BJ (cell line): ENCODE measurements at places on chromosomes 1 and 21.

DNA sequence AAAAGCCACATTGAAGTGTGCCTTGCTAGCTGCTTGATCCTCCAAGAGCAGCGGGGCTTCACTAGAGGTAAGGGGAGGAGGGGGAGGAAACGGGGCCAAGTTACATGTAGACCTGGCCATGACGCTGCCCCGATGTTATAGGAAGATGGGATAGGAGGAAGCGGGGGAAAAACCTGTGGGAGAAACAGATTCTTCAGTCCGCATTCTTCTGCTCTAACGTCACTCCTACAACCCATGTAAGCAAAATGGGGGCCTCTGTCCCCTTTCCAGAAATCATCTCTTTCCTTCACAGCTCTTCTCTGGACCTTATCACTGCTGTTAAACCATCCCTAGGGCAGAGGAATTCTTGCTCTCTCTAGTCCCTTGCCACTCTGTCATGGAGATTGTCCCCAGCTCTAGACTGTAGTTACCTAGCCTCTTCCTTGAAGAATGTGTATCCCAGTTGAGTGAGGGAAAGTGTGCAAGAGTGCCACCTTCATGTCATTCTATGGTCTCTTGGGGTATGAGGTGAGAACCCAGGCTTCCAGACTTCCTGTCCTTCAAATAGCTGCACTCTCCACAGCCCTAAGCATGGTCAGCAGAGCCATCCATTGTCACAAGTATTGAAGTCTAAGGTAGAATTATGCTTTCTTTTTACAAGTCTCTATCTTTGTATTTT lies 11.4 kb downstream of the PLEKHO1 start:
- no peak for DNase-seq

DNA sequence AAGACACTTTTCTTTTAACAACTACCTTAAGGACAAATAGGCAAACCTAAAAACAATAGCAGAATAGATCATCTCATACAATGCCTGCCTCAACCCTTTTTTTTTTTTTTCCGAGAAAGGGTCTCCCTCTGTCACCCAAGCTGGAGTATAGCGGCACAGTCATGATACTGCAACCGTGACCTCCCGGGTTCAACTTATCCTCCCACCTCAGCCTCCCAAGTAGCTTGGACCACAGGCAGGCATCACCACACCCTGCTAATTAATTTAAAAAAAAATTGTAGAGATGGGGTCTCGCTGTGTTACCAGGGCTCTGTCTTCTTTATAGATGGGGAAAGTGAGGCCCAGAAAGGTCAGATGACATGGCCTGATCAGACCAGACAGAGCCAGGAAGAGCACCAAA lies 7.9 kb downstream of the SH3BGRL3 start:
- DNase-seq, result no peak

DNA sequence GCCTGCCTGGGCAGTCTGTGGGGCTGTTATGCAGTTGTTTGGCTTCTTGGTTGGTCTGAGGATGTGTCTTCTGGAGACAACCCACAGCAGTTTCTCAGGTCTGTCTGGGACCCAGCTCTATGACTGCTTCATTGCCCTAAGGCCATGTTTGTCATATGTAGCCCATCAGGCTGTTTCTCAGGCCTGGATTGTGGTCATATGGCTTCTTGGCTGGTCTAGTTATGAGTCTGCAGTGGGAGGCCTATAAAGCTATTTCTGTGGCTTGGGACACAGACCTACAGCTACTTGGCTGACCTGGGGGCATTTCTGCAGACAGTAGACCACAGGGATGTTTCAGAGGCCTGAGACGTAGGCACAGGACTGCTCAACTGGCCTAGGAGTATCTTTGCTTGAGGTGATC lies 41.5 kb downstream of the CHIA start:
- no peak for DNase-seq

- DNase-seq, result no peak
These were observed 159.8 kb downstream of the HS2ST1 start for GRCh38 chr1:87074001-87074795.

- DNase-seq, result no peak
These were observed 40.1 kb downstream of the CAMSAP2 start for GRCh38 chr1:200778766-200779165.

- DNase-seq, result no peak
These were observed 61.4 kb upstream of the HMCN1 start for GRCh38 chr1:185672719-185673360.

DNA sequence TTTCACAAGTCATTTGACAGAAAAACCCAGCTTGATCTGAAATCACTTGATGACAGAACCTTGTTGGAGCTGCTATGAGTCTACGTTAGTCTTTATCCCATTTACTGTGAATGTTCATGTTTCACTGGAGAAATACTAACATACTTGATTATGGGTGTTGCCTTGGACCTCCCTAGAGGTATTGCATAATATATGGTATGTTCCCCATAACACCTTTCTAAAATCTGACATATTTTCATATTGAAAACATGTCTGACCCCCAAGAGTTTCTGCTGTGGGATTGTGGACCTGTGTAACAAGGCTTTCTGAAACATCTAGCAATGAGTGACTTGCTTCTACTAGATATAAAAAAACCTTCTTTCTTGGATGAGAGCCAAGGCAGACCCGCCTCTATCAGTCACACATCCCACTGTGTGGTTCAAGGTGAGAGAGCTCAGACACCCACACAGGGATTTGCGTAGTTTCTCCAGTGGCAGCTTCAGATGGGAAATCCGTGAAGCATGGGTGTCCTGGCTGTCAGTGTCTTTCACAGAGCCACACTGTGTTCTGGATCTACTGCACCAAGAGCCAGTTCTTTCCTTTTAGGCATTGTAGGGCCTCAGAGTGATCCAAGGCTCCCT lies 4.6 kb downstream of the NENF start:
- DNase-seq, result no peak

DNA sequence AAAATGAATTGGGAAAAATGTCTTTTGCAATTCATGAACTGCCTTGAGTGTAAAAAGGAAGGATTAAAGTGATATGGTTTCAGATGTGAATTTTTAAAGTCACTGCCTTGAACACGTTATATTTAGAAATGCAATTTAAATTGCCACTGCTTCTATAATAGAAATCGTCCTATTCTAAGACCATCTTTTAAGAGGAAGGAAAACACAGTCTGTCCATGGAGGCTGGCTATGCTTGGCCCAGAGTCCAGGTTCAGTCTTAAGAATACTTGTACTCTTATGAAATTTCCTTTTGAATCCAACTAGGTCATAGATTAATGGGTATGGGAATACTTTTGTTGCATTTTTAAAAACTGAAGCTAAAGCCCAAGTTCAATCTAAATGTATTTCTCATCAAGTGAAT lies 86.0 kb downstream of the PCNX2 start:
- DNase-seq, result no peak

DNA sequence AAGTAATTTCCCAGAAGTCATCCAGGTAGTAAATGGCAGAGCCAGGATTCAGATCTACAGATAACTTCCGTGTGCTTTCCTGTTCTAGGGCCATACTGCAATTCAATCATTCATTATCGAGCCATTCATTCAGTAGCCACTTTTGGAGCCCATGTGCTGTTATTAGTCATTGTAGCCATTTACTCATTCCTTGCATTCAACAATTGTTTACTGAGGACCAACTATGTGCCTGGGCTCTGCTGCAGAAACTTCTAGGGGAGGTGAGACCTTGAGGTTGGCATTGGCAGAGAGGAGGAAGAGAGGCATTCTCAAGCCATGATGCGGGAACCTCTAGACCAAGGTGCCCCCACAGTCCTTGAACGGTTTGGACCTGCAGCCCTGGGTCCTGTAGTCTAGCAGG lies 27.9 kb downstream of the EPHB2 start:
- DNase-seq, result no peak

DNA sequence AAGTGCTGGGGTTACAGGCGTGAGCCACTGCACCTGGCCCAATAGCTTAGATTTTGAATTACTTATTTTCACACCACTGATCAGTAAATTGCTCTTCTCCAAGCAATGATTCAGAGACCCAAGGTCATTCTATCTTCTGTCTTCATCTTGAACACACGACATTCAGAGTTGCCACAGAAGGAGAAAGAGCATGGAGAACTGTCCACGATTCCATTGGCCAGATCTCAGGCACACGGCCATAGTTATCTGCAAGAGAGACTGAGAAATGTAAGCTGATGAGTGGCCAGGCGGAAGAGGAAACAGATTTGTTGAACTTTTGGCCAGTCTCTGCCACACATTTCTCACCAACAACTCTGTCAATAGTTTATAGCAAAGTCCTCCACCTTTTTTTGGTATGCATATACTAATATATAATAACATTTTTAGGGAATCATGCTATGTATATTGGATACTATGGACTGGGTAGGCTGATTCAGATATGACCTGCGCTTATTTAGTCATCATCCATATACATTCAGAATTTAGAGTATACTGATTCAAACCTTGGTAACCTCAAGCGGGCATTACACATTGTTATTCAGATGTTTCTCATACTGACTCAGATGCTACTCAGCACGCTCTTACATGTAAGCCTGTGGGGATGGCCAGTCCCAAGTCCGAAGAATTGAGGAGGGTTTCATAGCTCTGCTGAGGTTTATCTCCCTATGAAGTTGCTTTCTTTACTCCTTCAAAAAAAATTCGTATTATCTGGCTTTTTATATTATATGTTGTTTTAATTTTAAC lies 25.5 kb upstream of the CAP1 start:
- DNase-seq, result peak; percentile 57

DNA sequence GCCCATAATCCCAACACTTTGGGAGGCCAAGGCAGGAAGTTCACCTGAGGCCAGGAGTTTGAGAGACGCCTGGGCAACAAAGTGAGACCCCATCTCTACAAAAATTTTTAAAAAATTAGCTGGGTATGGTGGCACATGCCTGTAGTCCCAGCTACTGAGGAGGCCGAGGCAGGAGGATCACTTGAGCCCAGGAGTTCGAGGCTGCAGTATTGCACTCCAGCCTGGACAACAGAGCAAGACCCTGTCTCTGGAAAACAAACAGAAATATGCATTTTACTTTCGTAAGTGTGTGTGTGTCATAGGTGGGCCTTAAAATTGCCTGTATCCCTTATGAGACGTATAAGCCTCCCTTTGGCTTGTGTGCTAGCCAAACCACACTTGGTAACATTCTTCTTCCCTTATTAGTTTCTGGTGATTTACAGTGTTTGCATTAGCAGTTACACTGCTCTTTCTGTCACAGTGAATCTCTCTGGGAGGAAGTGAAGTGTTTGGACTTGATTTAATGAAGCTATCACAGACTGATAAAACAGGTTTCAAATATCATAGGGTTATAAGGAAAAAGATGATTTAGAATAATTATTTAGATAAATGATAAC lies 48.9 kb upstream of the KIF26B start:
- DNase-seq, result no peak

DNA sequence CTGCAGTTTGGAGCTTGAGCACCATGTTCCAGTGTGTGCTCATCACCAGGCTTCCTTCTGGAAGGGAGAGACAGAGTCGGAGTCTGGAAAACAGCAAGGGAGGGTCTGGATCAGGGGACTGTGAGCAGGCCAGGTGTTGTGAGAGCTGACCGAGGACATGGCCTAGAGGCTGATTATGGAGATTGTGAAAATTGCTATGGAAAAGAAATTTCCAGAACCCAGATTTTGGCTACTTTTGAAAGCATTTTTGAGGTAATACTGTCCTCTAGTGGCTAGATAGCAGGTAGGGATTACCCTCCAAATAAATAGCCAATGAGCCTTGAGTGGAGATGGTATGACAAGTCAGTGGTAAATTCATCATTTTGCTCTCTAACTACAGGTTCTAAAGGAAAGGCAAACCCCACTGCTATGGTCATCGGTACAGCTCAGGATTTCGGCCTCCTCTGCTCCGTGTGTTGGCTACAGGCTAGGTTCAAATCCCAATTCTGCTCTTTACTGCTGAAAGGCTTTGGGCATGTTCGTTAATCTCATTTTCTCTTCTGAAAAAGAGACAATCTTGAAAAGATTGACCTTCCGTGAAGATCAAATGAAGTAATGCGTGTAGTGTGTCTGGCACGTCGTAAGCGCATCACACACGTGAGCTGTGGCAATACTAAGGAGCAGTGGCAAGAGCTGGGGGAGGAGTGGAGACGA lies 1.0 kb upstream of the HAO2 start:
- DNase-seq, result peak; percentile 2

DNA sequence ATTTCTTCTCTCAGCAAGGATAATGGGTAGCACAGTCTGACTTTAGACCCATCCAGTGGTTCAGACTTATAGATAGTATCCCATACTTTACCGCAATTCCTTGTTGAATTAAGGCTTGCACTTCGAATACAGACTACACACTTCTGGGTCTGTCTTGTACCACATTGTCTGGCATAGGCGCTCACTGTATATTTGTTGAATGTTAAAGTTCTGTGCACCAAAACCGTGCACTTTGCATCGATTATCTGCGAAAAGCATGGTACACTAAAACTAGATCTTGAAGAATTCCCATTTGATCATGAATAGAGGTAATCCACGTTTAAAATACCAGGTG lies 556 bp upstream of the RYR2 start:
- DNase-seq, result no peak

- DNase-seq, result no peak
These were observed 77.3 kb upstream of the PTGFRN start for GRCh38 chr1:116832308-116832931.

DNA sequence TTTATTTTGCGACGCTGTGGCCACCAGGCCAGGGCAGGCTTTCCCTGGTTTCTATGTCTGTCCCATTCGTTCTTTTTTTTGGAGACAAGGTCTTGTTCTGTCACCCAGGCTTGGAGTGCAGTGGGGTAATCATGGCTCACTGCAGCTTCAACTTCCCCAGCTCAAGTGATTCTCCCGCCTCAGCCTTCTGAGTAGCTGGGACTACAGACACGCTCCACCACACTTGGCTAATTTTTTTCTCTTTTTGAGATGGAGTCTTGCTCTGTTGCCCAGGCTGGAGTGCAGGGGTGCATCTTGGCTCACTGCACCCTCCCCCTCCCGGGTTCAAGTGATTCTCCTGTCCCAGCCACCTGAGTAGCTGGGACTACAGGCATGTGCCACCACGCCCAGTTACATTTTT lies 43.4 kb upstream of the WNT4 start:
- no peak for DNase-seq

DNA sequence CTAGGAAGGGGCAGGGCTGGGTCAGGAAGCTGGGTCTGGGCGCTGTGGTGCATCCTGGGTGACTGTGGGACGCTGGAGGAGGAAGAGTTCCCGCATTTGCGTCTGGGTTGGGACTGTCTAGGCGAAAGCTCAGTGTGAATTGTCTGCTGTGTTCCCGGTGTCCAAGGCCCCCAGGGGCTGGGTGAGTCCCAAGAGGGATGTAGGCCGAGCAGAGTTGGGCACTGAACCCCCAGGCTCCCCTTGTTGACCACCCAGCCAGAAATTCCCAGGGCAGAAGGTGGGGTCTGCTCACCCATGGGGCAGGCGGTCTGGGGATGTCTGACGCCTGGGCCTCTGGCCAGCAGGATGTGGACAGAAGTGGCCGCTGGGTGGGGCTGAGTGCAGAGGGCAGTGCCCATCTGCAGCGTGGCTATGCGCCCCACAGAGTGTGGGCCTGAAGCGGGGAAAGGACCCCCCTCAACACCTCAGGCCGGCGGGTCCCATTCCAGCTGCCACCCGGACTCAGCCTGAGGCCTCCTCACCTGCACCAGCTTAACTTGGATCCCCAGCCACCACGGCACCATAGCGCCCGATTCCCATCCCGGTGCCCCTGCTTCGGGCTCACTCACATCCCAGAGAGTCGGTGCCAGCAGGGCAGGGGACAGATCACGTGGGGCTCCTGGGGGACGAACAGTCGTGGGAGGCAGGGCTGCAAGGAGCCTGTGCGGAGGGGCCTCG lies 37.0 kb upstream of the POFUT2 start:
- DNase-seq, result no peak
